ENCODE measurements at places on chromosomes 4 and X. TPM values are rescaled to one million over a fixed set of nuclear protein-coding genes. Genes with fewer than 3 reads are reported as not detected.
A peak's percentile ranks its signal among the peaks of the same experiment; 100 is the strongest.

EGFL6 gene
- not detected for total RNA-seq

GRCh38 chrX:154526901-154527675 lies 11.1 kb upstream of the FAM3A start:
- peak; percentile 84 for DNase-seq
- H3K27ac ChIP-seq, result peak overlapping the region; percentile 88
- peaks cover 10% of the 10 kb centered on the region for H3K4me1 ChIP-seq
- peak overlapping the region; percentile 29 for H3K4me3 ChIP-seq

DNA sequence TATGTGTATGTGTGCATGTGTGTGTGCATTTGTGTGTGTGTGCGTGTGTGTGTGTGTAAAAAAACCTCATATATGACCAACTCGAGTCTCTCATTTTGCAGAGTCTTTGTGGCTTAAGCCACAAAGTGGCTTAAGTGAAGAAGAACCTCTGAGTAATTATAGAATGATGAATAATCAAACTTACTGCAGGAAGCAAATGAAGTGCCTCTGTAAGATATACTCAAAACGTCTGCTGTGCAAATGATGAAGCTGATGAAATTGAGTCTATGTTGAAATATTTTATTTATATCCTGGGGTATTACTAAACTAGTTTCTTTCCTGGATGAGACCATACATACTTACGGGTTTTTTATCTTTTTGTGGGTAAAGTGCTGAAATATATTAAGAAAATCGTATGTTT lies 1198.7 kb downstream of the PCDH7 start:
- no peak overlapping the region for H3K27ac ChIP-seq
- no peaks in the 10 kb centered on the region for H3K27me3 ChIP-seq
- peaks cover 5% of the 10 kb centered on the region for H3K4me1 ChIP-seq
- peak; percentile 41 for DNase-seq
- H3K4me3 ChIP-seq, result no peak overlapping the region

DNA sequence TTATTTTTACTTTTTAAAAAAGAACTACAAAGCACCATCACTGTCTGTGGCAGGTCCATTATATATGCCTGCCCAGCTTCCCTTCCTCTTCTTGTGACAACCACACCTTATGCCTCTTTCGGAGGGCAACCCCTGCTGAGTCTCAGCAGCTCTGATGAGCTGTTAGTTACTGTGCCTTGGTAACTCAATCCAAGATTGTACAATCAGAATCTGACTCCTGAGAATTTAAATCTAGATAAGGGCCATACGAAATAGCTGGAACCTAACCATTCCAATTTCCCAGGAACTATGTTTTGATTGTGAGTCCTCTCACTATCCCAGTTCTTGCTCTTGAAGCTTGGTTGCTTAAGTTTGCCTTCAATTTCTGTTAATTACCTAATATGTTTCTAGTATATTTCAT lies 61.9 kb downstream of the ADAMTS3 start:
- no peaks in the 10 kb centered on the region for H3K27me3 ChIP-seq
- peaks cover 5% of the 10 kb centered on the region for H3K4me1 ChIP-seq
- no peak for DNase-seq
- H3K36me3 ChIP-seq, result no peaks in the 10 kb centered on the region

DNA sequence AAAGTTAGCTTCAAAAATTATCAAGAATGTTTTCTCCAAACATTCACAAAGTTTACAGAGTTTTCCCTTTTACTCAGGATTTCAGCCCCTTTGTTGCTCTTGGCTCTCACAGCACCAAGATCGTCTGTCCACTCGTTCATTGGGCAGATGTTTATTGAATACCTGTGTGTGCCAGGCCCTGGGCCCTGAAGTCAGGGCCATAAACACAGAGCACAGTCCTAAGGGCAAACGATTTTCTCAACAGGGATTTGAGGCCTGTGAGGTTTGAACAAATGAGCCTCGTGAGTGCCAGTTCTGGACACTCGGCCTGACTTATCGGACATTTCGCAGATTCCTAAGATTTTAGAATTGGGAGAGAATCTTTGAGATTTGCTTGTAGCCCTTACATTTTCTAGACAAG lies 142.1 kb downstream of the TBL1X start:
- no peaks in the 10 kb centered on the region for H3K27me3 ChIP-seq
- no peaks in the 10 kb centered on the region for H3K36me3 ChIP-seq
- no peak overlapping the region for H3K27ac ChIP-seq
- no peak for DNase-seq
- peaks cover 9% of the 10 kb centered on the region for H3K4me1 ChIP-seq

- H3K36me3 ChIP-seq, result no peaks in the 10 kb centered on the region
- no peak overlapping the region for H3K27ac ChIP-seq
- H3K4me1 ChIP-seq, result no peaks in the 10 kb centered on the region
- no peak overlapping the region for H3K4me3 ChIP-seq
- DNase-seq, result peak; percentile 22
- no peaks in the 10 kb centered on the region for H3K27me3 ChIP-seq
Measured at GRCh38 chr4:187268940-187269339, 545.3 kb upstream of the FAT1 start.

GRCh38 chrX:8364369-8365141 lies 100.1 kb upstream of the VCX3B start:
- no peaks in the 10 kb centered on the region for H3K27me3 ChIP-seq
- H3K4me3 ChIP-seq, result no peak overlapping the region
- DNase-seq, result peak; percentile 39
- H3K4me1 ChIP-seq, result no peaks in the 10 kb centered on the region
- no peak overlapping the region for H3K27ac ChIP-seq
